ENCODE measurements at places on chromosomes 11 and 22.

- no peak for DNase-seq
Observed at GRCh38 chr11:1733009-1733715, 17.2 kb downstream of the IFITM10 start.

DNA sequence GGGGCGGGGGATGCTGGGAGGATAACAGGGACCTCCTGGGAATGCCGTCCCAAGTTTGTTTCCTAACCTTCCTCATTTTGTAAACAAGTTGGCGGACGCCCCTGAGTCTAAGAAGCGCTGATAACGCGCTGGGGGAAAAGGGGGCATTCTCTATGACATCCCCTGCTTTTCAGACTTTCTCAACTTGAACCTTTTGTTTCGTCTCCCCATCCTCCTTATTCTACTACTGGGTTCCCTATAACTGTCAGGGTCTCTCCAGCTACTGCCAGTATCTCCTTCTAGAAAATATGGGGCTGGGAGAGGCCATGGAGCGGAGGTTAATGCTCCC lies 654 bp downstream of the TMEM86A start:
- no peak for DNase-seq

- no peak for DNase-seq
Observed at GRCh38 chr22:46062232-46062615, 85.3 kb upstream of the WNT7B start.

- DNase-seq: no peak
Observed at GRCh38 chr11:94127638-94128037, 1.0 kb upstream of the PANX1 start.

DNA sequence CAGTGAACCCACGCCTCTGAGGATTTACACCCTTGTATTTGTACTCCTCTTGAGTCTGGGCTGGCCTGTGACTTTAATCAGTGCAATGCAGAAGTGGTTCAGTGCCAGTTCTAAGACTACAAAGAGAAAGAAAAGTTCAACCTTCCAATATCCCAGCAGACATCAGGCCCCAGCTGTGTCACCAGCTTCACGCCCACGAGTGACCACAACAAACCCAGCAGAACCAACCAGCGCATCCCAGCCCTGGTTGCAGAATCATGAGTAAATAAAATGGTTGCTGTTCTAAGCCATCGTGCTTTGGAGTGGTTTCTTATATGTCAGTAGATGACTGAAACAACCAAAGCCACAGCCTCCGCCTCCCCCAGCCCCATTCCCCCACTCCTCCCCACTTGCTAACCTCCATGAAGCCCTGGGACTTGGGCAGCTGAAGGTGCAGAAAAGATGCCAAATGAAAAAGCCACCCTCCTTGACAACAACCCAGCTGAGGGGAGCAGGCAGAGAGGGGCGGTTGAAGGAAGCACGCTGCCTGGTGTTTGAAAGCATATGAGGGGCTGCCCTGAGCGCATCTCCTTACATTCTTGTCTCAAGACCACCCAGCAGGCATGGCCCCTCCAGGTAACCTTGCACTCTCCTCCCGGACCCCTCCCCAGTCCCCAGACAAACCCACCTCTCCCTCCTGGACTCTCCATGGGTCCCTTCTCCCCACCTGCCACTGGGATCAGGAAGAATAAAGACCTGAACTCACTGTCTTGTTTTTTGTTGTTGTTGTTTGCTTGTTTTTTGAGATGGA lies 20.9 kb downstream of the TSKU start:
- no peak for DNase-seq

DNA sequence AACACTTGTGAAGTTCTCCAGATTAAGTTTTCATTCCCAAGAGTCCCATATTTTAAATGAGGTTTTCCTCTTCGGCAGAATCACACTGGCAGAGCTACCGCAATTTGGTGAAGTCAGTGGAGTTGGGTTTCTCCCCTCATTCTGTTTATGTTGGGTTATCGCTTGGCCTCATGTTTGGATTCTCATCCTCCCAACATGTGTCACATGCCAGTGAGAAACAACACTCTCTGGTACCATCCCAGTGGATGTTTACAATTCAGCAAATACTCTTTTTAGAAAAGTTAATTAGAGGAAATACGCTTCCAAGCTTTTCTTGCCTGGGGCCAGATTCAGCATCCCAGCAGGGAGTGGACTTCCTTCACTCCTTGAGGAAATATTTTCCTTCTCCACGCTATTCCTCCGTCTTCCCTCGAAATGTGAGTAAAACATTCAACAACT lies 2.1 kb downstream of the PAMR1 start:
- DNase-seq: no peak

GRCh38 chr22:40036591-40037225 lies 42.0 kb downstream of the FAM83F start:
- peak; percentile 30 for DNase-seq

GRCh38 chr11:115360186-115360824 lies 143.9 kb downstream of the CADM1 start:
- DNase-seq: no peak

DNA sequence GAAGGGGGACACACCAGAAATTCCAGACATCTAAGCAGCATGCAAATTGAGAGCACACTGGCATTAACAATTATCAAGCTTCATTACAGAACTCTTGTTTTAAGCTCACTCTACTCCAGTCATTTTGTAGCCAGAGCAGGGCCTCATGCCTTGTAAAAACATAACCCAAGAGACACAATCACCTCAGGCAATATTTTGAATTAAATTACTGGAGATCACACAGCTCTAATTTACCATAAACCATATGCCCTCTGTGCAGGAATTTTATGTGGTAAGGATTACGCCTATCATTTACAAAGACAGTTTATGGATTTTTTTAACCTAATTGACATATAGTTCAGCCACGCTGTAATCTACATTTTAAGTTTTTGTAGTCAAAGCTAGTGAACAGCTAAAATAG lies 414.1 kb upstream of the DDI1 start:
- no peak for DNase-seq

DNA sequence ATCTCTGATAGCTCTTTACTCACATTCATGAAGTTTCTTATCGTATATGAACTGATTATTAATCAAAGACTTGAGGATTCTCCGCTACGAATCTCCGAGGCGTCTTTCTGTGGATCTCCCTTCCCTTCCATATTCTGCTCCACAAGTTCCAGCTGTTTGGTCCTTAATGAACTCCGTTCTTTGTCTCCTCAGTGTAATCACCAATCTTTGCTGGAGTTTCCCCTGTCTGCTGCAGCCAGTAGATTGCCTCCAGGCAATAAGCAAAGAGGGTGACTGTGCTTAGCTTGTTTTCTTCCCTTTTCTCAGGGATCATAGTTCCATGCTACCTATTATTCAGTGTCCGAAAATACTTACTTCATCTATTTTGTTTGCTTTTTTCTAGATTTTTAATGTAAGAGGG lies 169.6 kb upstream of the FOLH1 start:
- DNase-seq: no peak

Data from kidney glomerular epithelial cell (primary cell).